Activated T-helper 1 cell treated with Interleukin-2 at 50 U/mL for 16 hours (primary cell): ENCODE measurements at places on chromosomes 11 and 22.

GRCh38 chr22:24049211-24049610 is 38.1 kb downstream of the CABIN1 start:
- no peak for DNase-seq

GRCh38 chr22:48647606-48648515 is 1179.8 kb downstream of the BRD1 start:
- DNase-seq = no peak

GRCh38 chr11:96948066-96948465 is 558.3 kb downstream of the JRKL start:
- DNase-seq = no peak

GRCh38 chr11:134562941-134563471 is 151.0 kb upstream of the B3GAT1 start:
- DNase-seq = no peak
